EH (cell line): ENCODE measurements at places on chromosomes 16 and 17.
A peak's percentile ranks its signal among the peaks of the same experiment; 100 is the strongest.

DNA sequence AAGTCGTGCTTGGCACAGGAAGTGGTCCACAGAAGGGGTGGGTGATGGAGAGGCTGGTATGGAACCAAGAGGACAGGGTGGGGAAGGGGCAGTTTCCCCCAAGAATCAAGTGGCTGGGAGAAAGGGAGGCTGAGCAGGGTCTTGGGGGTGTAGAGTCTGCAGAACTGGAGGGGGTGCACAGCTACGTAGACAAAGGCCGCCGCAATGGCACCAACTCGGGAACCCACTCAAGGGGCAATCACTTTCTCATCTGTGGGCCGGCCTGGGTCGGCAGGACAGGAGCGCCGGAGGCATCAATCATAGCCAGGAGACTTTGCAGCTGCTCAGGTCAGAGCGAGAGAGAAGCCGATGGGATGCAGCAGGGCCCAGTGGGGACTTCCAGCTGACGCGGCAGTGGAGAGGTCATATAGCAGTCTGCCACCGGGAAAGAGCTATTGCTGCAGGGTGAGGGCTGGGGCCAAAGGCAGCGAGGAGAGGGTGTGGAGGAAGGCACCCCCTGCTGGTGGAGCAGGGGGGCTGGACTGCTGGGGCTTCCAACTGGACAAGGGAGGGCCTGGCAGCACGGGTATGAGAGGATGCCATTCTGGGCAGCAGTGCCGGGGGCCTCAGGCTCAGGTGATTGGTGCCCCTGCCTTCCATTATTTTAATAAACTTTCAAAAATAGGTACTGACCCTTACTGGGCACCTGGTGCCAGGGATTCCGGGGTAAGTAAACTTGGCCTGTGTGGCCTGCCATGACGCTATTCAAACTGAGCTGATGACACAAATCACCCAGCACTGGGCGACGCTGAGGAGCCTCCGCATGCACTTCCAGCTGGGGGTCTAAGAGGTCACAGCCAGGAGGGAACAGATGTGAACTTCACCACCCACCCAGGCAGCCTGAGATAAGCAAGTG is 52.5 kb upstream of the MTSS2 start:
- peak; percentile 88 for DNase-seq

DNA sequence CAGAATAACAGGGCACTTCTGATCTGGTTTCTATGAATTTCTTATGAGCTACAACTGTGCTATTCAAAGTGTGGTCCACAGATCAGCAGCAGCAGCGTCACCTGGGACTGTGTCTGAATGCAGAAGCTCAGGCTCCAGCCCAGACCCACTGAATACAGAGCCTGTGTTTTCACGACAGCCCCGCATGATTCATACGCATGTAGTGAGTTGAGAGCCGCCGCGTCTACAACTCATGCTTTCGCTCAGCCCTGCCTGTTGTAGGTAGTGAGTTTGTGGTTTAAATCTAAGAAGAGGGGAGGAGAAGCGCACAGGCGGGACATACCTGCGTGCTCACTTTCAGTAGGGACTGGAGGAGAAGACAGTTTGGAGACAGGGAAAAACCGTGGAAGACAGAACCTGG is 28.5 kb upstream of the ELAC2 start:
- no peak for DNase-seq

GRCh38 chr17:11736613-11737312 is 138.5 kb downstream of the DNAH9 start:
- DNase-seq, result no peak

DNA sequence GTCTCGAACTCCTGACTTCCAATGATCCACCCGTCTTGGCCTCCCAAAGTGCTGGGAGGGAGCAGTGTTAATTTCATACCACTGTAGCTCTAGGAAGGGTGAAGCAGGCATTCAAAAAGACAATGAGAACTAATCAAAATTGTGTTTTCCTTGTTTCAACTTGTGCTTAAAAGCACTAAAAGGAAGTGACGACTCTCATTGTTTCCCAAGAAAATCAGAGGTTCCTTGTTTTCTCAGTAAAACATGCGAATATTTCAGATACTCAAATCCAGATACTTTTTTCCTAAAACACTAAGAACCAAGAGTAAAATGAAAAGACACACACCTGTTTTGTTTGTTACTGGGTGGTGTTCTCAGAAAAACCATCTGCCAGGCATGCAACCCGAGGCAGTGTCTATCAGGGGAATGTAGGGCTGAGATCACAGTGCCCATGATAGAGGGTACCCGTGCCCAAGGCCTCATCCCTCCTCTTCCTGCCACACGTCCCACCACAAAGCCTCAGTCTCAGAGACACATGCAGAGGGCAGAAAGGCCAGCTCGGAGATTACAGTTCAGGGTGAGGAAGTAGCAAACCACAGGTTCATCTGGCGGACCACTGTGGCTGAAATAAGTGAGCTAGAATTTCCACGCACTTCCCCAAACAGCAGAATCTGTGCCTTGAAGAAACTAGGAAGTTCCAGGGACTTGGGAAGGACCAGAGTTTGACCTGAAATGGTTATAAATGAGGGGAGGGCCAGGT is 33.7 kb downstream of the GINS3 start:
- DNase-seq, result no peak

DNA sequence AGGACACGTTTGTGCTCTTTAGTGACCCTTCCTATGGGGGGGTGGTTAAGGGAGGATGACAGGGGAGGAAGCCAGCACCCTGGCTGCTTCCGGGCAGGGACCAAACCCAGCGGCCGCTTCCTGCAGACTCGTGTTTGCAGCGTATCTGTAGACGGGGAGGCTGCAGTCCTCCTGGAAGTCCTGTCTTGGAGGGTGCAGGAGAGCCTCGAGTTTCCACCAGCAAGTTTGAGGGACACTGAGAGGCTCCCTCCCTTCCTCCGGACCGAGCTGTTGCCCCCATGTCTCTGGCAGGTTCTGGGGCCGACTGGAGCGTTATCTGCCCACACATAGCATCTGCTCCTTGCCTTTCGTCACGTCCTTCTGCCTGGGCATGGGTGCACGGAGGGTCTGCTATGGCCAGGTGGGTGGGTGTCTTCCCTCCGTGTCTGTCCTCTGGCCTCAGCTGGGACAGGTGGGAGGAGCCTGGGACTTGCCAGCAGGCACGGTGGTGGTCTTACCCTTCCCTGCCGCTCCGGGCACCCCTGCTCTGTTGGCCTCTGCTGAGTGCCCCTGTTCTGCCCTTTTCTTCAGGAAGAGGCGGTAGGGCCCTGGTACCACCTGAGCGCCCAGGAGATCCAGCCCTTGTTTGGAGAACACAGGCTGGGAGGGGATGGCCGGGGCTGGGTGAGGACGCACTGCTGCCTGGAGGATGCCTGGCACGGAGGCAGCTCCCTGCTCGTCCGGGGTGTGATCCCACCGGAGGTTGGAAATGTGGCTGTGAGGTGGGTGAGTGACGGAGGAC is 8.8 kb downstream of the ENGASE start:
- DNase-seq, result no peak

DNA sequence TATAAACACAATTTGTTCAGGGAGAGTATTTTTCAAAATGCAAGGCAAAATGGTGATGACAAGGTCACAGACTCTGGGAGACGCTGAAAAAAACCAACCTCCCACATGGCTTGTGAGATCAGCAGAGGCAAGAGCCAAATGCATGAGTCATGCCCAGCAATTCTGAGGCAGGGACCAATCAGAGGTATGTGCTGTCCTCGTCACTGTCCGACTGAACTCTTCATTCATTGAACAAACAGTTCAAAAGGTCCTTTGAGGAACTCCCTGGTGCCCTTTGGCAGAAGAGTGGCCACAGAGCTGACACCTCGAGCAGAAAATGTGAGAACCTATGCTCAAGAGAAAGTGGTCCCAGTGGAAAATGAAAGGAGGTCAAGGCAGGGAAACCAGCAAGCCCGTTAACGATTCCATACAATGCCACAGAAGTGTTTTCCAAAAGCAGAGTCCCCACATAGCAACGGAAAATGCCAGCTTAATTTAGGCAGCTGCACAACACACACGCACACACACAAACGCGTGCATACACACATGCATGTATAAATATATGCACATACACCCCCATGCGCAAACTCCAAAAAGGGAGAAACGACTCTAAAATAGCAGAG is 50.9 kb downstream of the CDH11 start:
- DNase-seq, result peak; percentile 99

GRCh38 chr17:43949781-43950180 is 4.0 kb downstream of the PYY start:
- peak; percentile 35 for DNase-seq

GRCh38 chr16:80372341-80372740 is 168.5 kb upstream of the DYNLRB2 start:
- no peak for DNase-seq

GRCh38 chr16:47492036-47492427 is 30.9 kb downstream of the PHKB start:
- DNase-seq, result no peak

DNA sequence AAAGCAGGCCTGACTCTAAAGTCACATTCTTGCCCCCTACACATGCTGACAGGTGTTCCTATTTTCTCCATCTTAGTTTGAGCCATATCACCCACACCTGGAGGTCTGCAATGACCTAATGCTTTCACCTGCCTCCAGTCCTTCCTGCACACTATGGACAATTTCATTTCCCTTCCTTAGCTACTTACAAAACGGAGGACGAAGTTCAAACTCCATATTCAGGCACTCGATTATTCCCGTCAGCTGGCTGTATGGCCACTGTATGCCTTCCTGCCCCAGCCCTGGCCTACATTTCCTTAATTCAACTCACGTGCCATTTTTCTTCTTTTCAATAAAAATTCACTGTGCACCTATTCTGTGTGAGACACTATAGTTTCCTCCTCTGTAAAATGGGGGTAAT is 44.9 kb downstream of the GRIN2A start:
- DNase-seq, result no peak
